ENCODE measurements at places on chromosomes 11 and 22.

- DNase-seq = no peak
Observed at GRCh38 chr22:16695261-16695660, 102.7 kb upstream of the CCT8L2 start.

DNA sequence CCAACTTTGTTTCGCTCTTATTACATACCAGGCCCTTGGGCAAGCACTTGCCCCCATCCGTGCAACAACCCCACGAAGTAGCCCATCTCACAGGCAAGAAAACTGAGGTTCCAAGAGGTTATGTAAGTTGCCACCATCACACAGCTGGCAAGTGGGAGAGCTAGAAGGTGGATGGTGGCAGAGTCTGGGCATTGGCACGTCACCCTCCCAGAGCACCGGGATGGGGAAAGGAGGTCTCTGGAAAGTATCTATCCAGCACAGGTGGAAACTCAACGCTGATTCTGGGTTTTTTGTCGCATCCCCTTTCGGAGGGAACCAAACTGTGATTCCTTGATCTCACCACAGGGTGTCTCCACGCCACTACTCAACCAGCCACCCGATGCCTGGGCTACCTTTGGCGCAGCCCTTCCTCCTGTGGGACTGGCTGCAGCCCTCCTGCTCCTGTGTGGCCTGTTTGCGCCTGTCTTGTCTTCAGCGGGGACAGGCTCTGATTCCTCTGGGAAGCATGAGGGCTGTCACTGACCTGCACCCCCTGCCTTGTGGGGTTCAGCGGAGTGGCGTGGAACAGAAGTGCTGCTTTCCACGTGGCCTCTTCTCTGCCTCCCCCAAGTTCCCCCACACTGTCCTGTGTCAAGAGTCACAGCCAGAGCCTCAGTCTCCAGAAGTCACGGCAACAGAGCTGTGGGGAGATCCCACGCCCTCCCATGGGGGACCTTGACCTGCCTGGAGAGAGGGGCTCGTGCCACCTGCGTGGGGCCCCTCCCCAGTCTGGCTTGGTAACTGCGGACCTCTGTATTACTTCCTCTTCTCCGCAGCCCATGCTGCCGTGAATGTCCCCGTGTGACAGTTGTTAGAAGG, 34.4 kb upstream of the TRIM29 start:
- no peak for DNase-seq

- no peak for DNase-seq
Observed at GRCh38 chr22:23102776-23103175, 32.5 kb downstream of the GNAZ start.

DNA sequence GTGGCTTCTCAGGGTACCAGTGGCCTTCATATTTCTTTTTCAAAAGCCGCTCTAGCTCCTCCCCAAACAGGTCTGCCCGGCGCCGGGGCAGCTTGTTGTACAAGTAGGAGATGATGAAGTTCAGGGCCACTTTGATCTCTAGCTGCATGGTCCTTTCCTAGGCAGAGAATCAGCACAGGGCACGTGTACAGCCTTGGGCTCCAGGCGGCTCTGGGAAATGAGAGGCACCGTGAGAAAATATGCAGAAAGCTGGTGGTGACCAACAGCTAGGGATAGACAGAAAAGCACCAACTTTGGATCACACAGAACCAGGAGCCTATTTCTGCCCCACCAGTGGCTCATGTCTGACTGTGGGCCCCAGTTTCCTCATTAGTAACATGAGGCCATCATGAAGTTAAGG, 9.4 kb downstream of the TOB2 start:
- DNase-seq = no peak

All from esophagus squamous epithelium (tissue), 5 donors.